ENCODE measurements at places on chromosomes 16 and 17.
A peak's percentile ranks its signal among the peaks of the same experiment; 100 is the strongest.

DNA sequence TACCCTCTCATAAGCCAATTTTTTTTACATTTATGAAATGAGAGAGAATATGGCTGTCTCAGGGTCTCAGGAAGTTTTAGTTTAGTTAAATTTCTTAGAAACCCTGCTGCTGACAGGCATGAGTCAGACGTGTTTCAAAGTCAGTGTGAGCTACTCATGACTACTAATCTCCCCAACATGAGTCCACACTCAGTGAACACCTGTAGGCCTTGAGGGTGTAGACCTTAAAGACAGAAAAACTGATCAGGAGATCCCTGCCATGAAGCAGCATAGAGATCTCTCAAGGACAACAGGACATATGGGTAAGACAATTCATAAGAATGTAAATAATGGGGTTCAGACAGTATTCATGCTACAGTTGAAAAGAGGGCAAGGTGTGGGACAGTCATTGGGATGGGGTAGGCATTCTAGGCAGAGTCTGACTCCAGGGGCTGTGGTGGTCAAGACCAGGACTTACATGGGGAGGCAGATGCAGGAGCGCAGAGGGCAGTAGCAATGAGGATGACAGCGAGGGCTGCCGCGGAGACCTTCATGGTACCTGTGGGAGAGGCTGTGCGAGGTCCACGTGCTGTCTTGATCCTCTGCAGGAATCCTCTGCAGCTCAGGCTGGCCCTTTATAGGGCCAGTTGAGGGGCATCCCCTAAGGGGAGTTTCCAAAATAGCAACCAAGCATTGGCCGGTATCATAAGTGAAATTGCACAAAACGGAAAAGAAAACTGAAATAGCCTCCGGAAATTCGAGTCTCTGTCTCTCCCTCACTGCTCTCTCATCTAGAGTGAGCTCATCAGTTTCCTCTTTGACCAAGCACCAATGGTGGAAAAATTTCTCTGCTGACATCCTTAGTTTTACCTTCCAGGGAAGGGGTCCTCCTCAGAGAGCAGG, at the start of gene CCL5:
TSS of gene CCL5 (minus strand) at position 588 of the 882 bp plus-strand sequence.
- DNase-seq = no peak

DNA sequence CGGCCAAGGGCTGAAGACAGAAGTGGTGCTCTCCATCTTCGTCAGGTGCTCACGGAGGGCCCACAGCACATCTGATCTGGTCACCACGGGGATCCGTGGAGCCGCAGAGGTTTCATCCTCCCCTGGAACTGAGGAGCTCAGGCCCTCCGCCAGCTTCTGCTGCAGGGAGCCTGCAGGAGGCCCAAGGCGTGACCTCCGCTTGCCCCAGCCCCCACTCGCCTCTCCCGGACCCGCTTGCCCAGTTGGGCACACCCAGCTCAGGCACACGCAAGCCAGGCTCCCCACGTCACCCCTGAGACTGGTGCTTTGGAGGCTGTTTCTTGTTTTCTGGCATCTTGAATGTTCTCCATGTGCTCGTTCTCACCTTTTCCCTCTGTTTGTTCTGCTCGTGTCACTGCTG, 39.4 kb upstream of the CHMP6 start:
- no peak for DNase-seq

GRCh38 chr16:15887283-15887682, 1.1 kb downstream of the CEP20 start:
- no peak for DNase-seq

GRCh38 chr17:72254808-72255449, 134.1 kb downstream of the SOX9 start:
- DNase-seq = no peak

GRCh38 chr17:27438348-27438998, 17.8 kb upstream of the KSR1 start:
- DNase-seq = peak; percentile 32

DNA sequence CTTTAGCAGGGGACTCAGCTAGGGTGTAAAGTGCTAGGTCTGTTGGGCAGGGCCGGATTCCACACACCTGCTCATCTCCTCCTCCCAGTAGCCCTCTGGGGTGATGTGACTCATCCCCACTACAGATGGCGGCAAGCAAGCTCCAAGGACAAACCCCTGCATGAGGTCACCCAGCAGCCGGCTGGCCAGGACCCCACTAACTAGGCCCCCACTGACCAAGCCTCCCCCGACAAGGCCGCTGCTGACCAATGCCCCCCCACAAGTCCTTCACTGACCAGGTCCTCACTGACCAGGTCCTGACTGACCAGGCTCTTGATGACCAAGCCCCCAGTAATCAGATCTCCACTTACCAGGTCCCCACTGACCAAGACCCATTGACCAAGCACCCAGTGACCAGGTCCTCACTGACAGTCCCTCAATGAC, 36.7 kb downstream of the TNFRSF13B start:
- DNase-seq = no peak

DNA sequence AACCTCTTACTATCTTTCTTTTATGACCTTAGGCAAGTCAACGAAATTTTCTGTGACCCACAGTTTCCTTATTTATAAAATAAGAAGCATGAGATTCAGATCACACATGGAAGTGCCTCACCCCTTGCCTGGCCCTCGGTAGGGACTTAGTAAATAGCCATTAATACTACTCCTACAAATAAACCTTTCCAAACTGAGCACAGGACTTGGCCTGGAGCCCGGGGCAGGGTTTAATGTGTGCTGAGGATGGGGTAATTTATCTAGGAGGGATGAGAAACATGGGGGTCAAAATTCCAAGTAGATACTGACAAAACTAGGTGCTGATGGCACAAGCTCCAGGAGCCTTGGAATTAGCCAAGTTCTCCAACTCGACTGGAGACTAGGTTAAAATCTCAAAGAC, 35.0 kb downstream of the PITPNC1 start:
- no peak for DNase-seq

DNA sequence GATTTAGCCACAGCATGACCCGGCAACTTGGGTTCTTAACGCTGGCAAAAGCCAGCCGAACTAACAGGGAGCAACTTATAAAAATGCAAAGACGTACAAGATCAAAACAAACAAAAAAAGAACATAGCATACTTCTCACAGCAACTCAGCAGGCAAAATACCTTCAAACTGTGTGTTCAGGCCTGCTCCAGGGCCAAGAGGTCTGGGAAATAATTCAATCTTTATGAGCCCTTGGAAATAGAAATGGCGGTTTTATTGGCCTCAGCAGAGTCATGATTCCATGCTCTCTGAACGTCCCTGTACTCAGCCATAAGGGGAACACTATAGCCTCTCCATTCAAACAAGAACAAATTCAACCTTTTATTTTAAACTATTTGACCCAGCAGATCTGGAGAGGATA, 101.3 kb upstream of the C17orf78 start:
- DNase-seq = no peak

GRCh38 chr16:84925092-84925772, 86.1 kb downstream of the ZDHHC7 start:
- DNase-seq = peak; percentile 60

- DNase-seq = no peak
Observed at GRCh38 chr16:77918809-77919707, 103.3 kb upstream of the CLEC3A start.

- no peak for DNase-seq
Observed at GRCh38 chr17:31313982-31314781, at the start of gene EVI2B. TSS of gene EVI2B (minus strand) at chr17:31314054. CDS start at chr17:31305609, 8,445 bp downstream.

- no peak for DNase-seq
Observed at GRCh38 chr17:78716814-78717393, 65.2 kb downstream of the CYTH1 start.

- DNase-seq = no peak
Observed at GRCh38 chr17:18040261-18040858, 1.2 kb downstream of the GID4 start.

DNA sequence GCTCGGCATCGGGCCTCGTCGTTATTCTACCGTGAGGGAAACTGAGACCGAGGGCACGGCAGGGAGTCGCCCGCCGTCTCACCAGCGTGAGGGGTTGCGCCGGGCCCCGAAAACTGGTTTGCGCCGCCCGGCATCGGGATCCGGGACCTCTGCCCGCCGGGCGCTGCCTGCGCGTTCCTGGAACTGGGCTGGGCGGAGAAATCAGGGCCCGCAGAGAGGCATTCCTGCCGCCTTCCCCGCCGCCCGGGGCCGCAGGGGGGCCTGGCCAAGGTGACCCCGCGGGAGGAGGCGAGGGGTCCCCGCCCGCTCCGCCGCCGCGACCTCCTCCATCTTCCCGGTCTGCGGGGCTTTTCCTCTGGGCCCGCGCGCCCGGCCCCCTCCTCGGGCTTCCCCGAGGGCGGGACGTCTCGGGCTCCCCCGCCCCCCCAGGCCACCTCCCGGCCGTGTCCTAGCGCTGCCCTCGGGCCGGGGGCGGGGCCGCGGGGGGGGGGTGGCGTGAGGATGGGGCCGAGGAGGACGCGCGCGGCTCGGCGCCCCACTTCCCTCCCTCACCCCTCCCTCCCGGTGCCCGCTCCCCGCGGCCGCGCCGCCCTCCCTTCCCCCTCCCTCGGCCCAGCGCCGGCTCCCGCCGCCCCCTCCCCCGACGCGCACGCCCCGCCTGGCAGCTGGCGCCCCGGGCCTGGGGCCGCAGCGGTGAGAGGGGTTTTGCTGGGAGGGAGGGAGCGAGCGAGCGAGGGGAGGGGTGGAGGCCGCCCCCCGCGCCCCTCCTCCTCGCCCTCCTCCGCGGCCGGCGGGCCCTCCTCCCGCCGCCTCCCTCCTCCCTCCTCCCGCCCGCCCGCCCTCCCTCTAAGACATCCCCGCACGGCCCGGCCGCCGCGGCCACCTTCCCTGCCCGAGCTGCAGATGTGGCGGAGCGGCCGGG, at the start of gene GLIS2:
TSS of gene GLIS2 (plus strand) at position 882 of the 922 bp plus-strand sequence. CDS start 16,214 bp downstream, outside the sequence.
- DNase-seq = peak; percentile 92

- no peak for DNase-seq
Observed at GRCh38 chr16:79293836-79294460, 306.6 kb downstream of the MAF start.

DNA sequence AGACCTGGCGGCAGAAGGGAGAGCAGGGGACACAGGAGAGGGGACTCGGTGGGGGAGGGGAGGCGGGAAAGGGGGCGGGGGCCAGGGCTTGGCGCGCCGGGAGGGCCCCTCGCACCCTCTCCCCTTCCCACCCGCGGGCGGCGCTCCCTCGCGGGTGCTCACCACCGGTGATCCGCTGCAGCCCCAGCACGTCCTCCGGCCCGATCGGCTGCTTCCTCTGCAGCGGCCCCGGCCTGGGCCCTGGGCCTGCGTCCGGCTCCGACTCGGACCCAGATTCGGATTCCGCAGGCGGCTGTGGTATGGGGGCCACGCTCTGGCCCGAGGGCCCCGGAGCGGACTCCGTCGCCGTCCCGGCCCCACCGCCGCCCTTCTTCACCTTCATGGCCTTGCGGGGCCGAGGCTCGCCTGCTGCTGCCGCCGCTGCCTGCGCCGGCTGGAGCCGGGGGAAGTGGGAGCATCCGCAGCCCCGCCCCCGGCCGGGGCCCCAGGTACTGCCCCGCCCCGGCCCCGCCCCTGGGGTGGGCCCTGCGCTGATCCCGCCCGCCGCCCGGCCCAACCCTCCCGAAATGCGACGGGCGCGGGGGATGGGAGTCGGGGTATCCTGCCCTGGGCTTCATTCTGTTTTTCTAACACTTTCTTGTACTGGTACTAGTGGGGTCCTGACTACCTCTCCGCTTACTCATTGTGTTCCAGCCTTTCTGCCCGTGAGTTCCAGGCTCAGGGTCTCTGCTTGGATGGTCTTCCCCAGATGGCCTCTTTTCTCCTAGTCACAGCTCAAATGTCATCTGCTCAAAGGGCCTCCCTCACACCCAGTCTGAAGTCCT, at the start of gene UNC119:
TSS of gene UNC119 (minus strand) at position 449 of the 824 bp plus-strand sequence. CDS start at position 382, 67 bp downstream.
- peak; percentile 73 for DNase-seq

GRCh38 chr16:22188595-22189442, 17.3 kb upstream of the EEF2K start:
- DNase-seq = peak; percentile 97
